ENCODE measurements at places on chromosomes 7 and 10.

GRCh38 chr10:28971255-28971654 lies 293.9 kb downstream of the BAMBI start:
- DNase-seq, result no peak

DNA sequence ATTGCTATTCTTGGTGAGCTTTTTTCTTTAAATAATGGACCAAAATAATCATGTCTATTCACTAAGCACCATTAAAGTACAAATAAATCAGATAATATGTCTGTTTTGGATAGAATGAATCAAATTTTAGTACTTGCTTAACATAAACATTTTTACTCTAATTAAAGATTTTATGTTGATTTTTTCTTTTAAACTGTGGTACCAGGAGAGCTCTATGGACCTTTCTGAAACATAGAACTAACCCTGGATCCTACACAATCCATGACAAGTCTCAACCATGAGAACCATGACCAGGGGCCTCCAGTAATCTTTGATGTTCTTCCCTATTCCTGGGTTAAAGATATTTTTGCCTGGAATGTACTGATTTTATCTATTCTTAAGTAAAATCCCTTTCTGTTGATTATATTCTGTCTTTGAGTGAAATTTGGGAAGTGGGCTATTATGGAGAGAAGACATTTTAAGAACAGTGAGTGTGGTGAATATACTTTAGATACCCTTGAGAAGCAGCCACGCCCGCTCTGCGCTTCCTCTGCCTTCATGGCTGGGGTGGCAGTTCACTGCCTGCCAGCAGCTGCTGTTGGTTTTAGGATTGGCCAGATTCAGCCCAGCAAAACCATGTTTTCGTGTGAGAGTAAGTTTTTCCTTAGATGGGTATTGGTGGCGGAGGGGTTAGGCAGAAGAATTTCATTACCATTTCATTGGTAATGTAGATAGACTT lies 42.2 kb upstream of the BHLHA15 start:
- no peak for DNase-seq

- no peak for DNase-seq
Measured at GRCh38 chr10:126558881-126559280, 111.6 kb downstream of the C10orf90 start.

- no peak for DNase-seq
Measured at GRCh38 chr7:70764701-70765208, 367.2 kb upstream of the GALNT17 start.

DNA sequence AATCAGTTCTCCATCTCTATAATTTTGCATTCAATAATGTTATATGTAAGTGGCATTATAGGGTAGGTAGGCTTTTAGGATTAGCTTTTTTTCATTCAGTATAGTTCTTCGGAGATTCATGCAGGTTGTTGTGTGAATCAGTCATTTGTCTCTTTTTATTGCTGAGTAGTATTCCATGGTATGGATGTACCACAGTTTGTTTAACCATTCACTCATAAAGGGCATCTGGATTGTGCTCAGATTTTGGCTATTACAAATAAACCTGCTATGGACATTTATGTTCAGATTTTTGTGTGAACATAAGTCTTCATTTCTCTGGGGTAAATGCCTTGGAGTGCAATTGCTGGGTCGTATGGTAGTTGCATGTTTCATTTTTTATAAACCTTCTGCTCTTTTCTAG lies 4.4 kb upstream of the OGDHL start:
- DNase-seq, result no peak

GRCh38 chr7:140435252-140435895 lies 31.5 kb downstream of the RAB19 start:
- no peak for DNase-seq

GRCh38 chr10:58718596-58718995 lies 205.9 kb downstream of the BICC1 start:
- no peak for DNase-seq

DNA sequence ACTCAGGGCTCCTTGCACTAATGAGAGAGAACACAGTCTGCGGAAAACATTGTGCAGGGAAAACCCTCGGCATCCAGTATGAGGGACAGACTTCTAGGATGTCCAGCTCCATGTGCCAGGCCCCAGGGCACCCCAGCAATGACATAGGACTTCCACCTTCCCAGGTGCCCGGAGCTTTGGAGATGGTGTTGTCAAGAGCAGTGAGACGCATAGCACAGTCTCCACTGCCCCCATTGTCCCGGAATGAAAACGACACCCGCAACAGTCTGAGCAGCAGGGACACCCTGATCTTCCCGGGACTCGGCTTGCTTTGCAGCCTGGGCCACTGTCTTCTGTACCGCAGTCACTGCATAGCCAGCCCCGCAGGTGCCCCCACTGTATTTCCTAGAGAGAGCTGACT lies 339.2 kb upstream of the ADARB2 start:
- no peak for DNase-seq

GRCh38 chr10:12503311-12503710 lies 154.0 kb downstream of the CAMK1D start:
- DNase-seq, result no peak

DNA sequence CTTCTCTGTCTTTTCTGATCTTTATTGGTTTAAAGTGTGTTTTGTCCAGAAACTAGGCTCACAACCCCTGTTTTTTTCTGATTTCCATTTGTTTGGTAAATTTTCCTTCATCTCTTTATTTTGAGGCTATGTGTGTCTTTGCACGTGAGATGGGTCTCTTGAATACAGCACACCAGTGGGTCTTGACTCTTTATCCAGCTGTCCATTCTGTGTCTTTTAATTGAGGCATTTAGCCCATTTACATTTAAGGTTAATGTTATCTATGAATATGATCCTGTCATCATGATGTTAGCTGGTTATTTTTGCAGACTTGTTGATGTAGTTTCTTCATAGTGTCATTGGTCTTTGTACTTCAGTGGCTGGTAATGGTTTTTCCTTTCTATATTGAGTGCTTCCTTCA lies 10.1 kb downstream of the TEX36 start:
- DNase-seq, result no peak

Data from fibroblast of skin of right quadriceps (primary cell).